Neural crest cell (in vitro differentiated cells): ENCODE measurements at places on chromosomes 1 and 21. TPM values are rescaled to one million over a fixed set of nuclear protein-coding genes. Genes with fewer than 3 reads are reported as not detected.

DNA sequence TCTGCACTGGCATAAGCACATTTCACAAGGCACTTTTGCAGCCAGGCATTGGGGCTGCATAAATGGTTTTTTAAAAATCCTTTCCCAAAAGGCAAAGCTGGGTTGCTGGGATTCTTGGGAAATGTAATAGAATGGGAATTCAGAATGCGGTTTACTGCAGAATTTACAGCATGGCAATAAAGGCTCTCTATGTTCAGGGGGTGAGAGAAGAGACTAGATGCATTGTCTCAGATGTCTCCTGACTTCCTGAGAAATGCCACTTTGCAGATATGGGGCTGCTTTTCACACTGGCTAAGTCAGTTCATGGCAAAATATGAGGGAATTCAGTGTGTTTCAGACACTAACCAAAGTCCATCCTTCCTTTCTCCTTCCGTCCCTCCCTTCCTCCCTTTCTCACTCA, 13.5 kb downstream of the FCGR2B start:
- DNase-seq: no peak

DNA sequence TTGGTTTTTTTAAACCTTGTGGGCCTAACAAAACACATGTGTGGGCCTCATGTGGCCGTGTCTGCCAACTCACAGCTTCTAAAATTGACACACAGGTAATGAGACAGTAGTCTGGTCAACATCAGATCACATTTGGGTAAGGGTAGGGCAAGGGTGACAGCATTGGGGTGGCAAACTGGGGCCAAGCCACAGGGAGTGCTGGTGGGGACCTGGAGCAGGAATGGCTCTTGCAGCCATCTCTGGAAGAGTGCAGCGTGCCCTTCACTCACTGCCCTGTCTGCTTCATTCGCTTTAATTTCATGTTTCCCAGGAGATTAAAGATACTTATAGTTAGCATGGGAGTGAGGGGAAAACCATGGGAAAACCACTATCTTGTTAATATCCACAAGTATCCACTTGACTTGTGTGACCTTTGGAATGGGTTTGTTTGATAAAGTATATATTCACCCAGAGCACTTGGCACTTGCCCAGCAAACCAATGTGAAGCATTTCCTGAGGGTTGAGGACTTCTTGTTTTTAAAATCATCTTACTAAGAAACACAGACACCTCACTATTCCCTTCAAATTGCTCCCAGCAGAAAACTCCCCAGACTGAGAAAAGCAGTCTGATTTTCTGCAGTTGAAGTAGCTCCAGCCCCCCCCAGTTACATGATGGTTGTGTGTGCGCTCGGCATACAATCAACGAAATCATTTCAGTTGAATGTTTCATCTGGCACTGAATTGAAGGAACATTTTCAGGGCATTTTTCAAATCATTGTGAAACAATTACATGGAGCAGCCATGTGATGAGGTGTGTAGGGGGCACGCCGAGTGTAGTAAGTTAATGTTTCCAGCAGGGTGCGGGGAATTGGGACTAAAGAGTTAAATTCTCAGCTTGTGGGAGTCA, 175.7 kb downstream of the VPS13D start:
- no peak for DNase-seq

DNA sequence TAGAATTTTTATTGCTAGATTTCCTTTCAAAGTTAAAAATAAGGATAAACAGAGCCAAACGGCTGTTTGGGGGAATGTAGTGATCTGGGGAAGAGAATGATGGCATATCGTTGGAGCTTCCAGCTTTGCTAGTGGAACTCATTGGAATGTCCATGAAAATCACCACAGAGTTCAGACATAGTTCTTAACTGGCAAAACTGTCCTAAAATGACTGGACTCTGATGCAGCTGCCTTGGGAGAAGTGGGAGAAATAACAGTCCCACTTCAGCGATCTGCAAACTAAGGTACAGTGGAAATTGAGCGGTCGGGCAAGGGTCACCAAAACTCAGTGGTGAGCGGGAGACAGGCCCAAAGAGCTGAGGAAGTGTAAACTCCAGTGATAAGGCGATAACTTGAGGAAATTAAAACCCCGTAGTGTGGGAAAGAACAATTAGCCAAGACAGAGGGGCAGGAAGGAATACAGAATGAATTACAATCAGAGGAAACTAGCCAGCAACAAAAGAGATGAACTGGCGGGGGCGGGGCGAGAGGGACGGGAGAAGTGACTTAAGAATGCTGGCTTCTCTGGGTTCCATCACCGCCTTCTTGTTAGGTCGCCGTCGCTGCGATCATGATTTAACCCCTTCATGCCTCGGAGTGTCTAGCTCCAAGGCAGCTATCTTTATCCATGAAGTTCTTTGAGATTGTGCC, 89.8 kb upstream of the ARHGAP29 start:
- peak; percentile 31 for DNase-seq

DNA sequence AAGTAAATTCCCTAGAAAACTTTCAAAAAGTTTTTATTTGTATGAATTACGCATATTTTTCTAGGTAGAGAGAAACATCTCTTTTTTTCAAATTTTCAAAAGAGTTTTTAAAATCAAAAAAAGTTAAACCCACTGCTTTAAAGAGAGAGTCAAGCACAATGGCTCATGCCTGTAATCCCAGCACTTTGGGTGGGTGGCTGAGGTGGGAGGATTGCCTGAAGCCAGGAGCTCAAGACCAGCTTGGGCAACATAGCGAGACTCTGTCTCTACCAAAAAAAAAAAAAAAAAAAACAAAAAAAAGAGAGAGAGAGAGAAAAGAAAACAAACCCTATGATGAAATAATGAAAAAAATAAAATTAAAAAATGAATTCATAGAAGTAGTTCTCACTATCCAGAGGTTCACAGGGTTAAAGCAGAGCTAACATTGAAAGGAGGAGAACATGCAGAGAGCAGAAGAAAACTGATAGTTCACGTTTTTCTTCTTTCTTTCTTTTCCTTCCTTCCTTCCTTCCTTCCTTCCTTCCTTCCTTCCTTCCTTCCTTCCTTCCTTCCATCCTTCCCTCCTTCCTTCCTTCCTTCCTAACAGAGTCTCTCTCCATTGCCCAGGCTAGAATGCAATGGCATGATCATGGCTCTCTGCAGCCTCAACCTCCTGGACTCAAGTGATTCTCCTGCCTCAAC, 30.5 kb upstream of the SARS1 start:
- DNase-seq: no peak

- DNase-seq: no peak
Measured at GRCh38 chr21:46376856-46377453, 53.0 kb downstream of the PCNT start.

GRCh38 chr1:240000634-240001033, 91.0 kb upstream of the FMN2 start:
- no peak for DNase-seq

DNA sequence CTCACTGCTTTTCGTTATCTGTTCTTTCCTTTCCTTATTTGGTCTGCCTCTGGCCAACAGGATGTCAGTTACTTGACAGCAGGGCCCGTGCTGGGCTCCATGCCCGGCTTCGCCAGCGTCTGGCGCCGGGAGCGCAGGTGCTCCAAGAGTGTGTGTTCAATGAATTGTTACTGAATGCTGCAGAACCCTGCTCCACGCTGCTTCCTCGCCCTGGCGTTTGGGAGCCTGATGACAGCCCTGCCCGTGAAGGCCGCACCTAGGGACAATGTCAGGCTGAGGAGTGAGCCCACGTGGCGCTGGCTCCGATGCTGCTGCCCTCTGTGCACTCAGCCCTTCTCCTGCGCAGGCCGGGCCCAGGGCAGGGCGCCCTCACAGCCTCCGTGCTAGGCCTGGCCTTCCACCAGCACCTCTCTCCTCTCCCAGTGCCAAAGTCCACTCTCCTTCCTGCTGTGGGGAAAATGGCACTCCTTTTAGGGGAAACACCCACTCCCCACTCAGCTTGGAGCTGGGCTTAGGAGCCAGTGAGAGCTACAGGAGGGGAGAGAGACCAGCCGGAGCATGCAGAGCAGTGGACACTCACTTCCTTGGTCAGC, 51.4 kb downstream of the ACBD3 start:
- no peak for DNase-seq

DNA sequence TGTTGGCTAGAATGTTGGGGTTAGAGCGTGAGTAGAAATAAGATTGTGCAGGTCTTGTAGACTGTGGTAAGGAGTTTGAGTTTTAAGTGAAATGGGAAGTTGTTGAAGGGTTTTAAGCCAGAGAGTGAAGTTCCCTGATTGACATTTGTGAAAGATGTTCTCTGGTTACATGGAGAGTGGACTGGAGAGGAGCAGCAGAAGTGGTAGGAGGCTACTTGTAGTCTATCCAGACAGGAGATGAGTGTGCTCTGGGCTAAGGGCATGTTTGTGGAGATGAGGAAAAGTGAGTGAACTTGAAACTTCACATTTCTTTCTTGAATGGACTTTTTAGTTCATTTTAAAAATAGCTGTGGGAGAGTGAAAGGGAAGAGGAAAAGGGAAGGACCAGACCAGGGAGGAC, 37.0 kb downstream of the F3 start:
- DNase-seq: no peak

DNA sequence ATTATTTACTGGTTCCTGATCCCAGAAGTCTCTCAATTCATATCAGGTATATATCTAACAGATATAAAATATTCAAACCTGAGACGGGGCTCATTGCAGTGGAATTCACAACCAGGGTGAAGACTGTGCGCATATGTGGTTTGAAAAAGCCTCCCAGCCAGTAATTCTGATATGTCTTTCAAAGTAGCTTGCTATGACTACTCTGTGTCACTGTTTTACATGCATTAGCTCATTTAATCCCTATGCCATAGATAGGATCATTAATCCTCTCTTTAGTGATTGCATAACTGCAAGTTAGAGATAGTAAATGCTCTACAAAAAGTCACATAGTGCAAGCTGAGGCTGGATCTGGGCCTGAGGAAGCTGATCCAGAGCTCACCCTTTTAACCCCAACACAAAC, 251.4 kb downstream of the FMN2 start:
- no peak for DNase-seq

DNA sequence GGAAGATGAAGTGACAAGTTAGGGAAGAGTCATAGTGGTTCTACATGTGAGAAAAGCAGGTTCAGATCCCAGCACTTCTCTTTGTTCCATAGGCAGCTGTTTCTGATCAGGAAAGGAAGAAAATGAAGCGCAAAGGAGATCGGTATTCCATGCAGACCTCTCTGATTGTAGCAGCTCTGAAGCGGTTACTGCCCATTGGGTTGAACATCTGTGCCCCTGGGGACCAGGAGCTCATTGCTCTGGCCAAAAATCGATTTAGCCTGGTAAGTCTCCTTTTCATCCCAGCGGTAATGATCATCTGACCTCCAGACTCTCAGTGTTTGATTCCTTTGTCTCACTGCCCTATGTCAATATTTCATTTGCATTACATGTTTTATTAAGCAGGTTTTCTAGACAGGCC, 173.6 kb downstream of the ZP4 start:
- no peak for DNase-seq

GRCh38 chr21:23130308-23130707, 2132.1 kb downstream of the NCAM2 start:
- no peak for DNase-seq

DNA sequence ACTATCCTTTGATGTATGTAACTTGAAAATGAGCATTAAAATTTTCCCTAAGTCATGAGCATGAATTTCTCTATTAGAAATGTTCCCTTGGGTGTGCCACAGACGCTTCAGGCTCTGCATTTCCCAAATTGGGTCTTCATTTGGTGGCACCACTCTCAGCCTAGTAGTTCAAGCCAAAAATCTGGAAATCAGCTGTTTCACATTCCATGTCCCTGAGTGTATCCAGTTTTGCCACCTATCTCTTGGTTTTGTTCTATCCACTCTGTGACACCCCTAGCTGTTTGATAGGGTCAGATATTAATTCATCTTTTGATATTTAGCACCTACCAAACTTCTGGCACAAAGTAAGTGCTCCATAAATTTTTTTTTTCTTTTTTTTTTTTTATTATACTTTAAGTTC, 89.5 kb upstream of the DPH5 start:
- DNase-seq: no peak

PPIAL4G gene
- 0.09 TPM in 1 of 2 replicates, not detected in the other for total RNA-seq
